Activated CD4-positive, alpha-beta T cell treated with anti-CD3 and anti-CD28 coated beads for 4 hours (primary cell): ENCODE measurements at places on chromosomes 5 and 9.

DNA sequence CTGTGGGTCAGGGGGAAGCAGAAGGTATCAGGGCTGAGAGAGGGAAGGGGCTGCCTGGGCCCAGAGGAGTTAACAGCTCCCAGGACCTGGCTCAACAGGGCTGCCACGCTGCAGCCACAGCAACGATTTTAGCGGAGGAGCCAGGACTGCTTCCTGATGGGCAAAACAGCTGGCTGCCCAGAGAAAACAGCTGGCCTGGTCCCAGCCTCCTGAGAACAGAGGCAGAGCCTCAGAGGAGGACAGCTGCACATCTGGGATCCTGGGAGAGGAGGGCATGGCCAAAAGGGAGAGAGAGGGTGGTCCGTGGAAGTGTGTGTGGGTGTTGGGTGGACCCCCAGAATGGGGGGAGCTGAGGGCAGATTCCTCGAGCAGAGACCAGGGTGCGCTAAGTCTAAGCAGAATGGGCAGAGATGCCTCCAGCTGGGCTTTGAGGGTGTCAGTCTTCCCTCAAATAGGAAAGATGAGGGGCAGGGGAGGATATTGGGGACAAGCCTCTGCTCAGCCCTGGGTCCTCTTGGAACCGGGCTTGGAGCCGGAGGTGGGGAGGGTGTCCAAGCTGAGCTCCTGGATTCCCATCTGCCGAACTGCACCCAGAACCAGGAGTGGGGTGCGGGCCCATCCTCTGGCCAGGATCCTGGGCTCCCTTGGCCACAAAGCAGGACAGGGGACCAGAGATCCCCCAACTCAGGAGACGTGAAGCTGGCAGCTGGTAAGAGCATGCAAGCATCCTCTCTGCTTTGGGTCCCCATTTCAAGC is 9.1 kb upstream of the CERCAM start:
- no peak for DNase-seq

DNA sequence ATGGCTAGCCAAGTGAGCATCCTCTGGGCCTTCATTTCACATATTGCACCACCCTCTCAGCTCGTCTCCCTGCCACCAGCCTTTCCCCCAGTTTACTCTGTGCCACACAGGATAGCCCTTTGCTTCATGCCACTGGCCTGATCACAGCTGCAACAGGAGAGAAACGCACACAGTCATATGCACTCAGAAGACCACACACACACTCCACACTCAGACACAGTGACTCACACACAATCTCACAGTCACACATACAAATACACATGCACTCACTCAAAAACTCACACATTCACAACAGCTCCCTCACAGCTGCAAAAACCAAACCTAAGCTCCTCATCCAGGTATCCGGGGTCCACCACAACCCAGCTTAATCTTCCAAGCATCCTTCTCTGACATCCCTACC is 38.7 kb downstream of the TTC39B start:
- no peak for DNase-seq

- DNase-seq = no peak
These were observed 32.6 kb upstream of the SMU1 start for GRCh38 chr9:33109097-33109496.

GRCh38 chr9:136379891-136380290 is 6.4 kb upstream of the CARD9 start:
- no peak for DNase-seq

GRCh38 chr9:89379031-89379430 is 60.7 kb downstream of the SECISBP2 start:
- DNase-seq = no peak

DNA sequence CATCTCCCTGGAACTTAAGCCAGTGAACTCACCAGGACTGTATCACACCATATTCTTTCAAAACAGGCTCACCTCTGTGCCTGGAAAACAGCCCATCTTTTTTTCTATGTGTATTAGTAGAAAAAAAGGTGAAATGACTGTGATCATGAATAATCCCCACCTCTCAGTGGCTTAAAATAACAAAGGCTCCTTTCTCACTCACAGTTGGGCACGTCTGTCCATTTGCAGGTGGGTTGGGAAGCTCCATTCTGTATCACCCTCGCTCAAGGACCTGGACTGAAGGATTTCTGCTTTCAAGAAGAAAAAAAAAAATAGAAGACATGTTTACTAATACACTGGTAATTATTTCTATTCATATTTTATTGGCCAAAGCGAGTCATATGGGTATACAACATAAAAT is 17.3 kb upstream of the FGF1 start:
- DNase-seq = no peak

DNA sequence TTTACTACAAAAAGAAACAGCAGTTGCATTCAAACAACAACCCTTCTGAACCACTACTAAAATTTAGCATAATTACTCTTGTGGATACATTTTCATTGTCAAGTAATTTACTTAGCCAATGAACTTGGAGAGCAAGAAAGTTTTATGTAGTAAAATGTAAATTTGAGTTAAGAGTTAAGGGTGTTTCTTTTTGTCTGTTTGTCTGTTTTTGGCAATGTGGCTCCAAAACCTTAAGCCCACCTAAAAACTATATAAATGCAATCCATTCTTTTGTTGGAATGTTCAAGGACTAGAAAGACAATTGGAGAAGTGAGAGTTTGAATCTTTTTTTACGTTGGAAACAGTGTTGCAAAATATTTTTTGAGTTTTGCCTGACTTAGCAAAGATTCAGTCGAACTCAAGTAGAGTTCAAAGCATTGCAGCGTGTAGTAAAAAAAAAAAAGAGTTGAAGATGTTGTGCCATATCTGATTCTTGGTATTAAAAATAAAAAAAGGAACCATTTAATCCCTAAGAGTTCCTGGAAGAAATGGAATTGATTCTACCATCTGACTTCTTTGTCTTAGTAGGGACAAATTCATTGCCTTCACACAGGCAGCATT is 867 bp downstream of the SYK start:
- no peak for DNase-seq

- no peak for DNase-seq
These were observed 8.5 kb upstream of the ZNF79 start for GRCh38 chr9:127415657-127416056.

DNA sequence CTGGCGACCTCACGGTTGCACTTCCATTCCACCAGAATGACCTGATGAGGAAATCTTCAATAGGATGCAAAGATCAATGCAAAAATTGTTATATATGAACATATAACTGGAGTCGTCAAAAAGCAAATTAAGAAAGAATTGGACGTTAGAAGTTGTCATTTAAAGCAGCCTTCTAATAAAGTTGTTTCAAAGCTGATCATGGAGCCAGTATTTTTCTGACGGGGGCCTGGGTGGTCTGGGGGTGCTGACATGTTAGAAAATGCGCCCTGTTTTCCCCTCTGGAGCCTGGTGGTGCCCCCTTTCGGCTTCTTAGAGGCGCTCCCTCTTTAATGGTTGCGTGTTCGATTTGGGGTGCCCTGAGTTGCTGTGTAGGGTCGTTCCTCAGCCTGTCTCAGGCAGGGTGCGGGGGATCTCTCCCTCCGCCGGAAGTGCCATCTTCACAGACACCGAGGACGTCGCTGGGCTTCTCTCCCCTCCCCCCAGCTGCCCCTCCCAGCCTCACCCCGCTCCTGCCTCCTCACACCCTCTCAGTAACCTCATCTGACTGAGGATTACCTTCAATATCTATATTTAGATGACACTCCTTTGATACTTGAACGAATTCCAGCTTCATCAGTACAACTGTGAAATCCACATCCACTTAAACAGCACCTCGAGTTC is 18.3 kb downstream of the PTGES2 start:
- DNase-seq = no peak

GRCh38 chr5:79806741-79807140 is 117.1 kb downstream of the CMYA5 start:
- DNase-seq = no peak

DNA sequence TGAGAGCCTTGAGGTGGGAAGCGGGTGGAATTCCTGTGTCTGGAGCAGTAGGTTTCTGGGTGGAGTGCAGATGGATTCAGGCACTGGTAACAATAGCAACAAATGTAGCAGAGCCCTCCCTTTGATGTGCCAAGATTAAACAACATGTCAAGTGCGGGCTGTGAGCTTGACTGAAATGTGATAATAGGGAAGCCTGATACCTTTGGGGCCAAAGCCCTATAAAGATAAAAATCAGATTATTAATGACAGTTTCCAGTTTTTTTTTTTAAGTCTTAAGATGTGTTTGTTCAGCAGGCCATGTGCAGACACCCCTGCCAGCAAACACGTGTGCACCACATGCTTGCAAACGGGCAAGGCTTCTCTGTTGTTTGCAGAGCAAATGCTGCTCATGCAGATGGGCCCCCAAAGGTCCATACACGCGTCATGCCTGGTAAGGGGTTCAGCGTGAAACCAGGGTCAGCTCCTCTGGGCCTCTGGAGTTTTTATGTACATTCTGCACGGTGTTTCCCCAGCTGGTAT is 193.2 kb downstream of the GADD45G start:
- DNase-seq = no peak

- no peak for DNase-seq
These were observed 119.6 kb upstream of the TAF11L2 start for GRCh38 chr5:17378346-17378997.

GRCh38 chr9:130990978-130991777 is 17.8 kb upstream of the LAMC3 start:
- no peak for DNase-seq

GRCh38 chr9:119086590-119086989 is 282.6 kb downstream of the BRINP1 start:
- DNase-seq = no peak

GRCh38 chr5:125484742-125485641 is 738.6 kb upstream of the ZNF608 start:
- DNase-seq = no peak

GRCh38 chr5:6611334-6612256 is 21.2 kb downstream of the NSUN2 start:
- DNase-seq = no peak

DNA sequence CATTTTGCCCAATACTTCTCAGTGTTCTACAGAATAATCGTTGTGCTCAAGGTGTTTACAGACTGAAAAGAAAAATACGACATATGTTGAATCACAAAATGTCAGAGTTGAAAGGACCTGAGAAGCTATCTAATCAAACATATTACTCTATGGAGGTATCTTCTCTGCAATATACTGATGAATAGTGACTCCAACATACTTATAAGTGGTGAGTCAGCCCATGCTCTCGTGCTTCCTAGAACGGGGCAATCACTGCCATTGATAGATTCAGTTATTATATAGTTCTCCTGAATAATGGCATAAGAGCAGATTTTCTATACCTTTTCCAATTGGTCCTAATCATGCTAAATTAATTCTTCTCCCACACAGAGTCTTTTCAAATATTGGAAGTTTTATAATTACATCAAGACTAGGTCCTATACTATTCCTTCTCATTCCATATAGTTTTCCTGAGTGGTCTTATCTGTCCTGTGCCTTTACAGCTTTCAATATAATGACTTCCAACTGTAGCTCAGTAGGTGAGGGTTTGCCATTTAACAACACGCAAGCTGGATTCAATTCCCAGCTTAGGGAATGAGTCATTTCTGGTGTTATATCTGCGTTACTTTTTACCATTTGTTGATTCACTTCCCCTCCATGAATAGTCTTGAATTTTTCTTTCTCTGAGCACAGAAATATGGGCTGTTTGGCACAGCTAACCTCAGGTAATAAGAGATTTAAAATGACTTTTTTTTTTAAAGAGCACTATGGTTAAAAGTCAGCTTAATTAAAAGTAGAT is 81.1 kb downstream of the PLK2 start:
- no peak for DNase-seq

DNA sequence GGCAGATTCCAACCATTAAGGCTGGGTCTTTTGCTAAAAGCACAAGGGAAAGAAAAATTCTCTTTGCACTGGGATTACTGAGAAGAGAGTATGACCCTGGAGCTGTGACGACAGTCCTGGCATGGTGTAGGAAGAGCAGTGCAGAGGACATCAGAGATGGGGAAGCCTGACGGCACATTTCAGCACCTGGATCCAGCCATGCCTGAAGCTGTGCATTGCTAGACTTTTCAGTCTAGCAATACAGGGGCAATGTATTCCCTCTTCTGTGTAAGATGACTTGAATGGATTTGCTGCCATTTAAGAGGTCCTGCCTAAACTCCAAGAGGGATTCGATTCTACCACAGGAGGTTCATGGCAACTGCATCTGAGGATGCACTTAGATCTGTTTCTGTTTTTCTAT is 12.3 kb upstream of the MRNIP start:
- DNase-seq = no peak

- DNase-seq = no peak
These were observed 1504.6 kb upstream of the CDH9 start for GRCh38 chr5:28542987-28543386.

- no peak for DNase-seq
These were observed 3.2 kb upstream of the TENT4A start for GRCh38 chr5:6710070-6710469.

- no peak for DNase-seq
These were observed 89.6 kb upstream of the CACNA1B start for GRCh38 chr9:137787786-137788505.

DNA sequence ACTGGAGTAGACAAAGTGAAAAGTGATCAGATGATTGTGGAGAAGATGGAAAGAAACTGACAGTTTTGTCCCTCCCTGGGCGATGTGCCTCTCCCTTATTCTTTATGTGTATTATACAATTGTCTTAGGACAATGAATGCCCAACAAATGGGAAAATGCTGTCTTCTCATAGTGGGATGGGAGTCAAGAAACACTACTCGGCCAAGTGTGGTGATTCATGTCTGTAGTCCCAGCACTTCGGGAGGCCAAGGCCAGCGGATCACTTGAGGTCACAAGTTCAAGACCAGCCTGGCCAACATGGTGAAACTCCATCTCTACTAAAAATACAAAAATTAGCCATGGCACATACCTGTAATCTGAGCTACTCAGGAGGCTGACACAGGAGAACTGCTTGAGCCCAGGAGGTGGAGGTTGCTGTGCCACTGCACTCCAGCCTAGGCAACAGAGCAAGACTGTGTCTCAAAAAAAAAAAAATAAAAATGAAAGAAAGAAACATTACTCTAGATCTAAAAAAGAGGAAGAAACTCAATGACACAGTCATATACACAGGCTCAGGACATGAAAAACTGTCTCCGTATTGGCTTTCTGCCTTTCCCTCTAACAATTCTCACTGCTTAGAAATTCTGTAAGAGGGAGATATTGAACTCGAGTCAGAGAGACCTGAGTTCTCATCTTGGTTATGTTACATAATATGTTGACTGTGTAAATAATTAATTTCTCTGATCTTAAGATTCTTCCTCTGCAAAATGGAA is 67.9 kb upstream of the TARS1 start:
- no peak for DNase-seq

DNA sequence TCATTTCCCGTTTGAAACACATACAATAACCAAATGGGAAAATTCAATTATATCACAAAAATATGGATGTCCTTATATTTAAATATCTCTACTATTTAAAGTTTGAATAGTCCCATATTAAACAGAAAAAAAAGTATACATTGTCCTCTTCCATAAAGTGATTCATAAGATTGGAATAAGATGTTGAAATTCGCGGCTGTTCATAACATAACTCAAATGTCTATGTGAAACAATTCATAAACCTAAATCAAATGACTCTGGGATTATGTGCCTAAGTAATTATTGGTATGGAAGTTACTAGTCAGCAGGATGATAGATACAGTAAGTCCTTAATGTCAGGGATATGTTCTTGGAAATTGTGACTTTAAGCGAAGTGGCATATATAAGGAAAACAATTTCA is 3.9 kb upstream of the EFNA5 start:
- DNase-seq = no peak
